Endothelial cell of coronary artery (primary cell): ENCODE measurements at places on chromosomes 13 and 19. TPM values are rescaled to one million over a fixed set of nuclear protein-coding genes. Genes with fewer than 3 reads are reported as not detected.

The HSPB6 gene
- 0.09 and 2.8 TPM in 2 replicates for total RNA-seq

The ZNF549 gene
- total RNA-seq: 3.5 and 4.7 TPM in 2 replicates

The HSPBP1 gene
- 23.2 and 27.4 TPM in 2 replicates for total RNA-seq

The CLDND2 gene
- 0.18 TPM in 1 of 2 replicates, not detected in the other for total RNA-seq

The UBXN6 gene
- 81.5 and 101 TPM in 2 replicates for total RNA-seq

The SHISA7 gene
- total RNA-seq: not detected in 2 replicates

The NOVA2 gene
- 4.7 and 6.0 TPM in 2 replicates for total RNA-seq

The IGSF23 gene
- total RNA-seq: 0.27 and 0.28 TPM in 2 replicates

The FLT1 gene
- 53.7 and 133 TPM in 2 replicates for total RNA-seq

The ACER1 gene
- not detected in 2 replicates for total RNA-seq

The TBXA2R gene
- total RNA-seq: 0.63 and 1.2 TPM in 2 replicates

The TEX26 gene
- total RNA-seq: not detected in 2 replicates

The MYH14 gene
- under 0.01 and 0.09 TPM in 2 replicates for total RNA-seq

The PHLDB3 gene
- 10.2 and 12.3 TPM in 2 replicates for total RNA-seq

The CCNA1 gene
- 39.2 and 75.7 TPM in 2 replicates for total RNA-seq

The NDUFB7 gene
- total RNA-seq: 283 and 352 TPM in 2 replicates

The SGCG gene
- 0.56 TPM in 1 of 2 replicates, not detected in the other for total RNA-seq

The MAMSTR gene
- 0.09 and 0.38 TPM in 2 replicates for total RNA-seq

The FBXL12 gene
- total RNA-seq: 7.4 and 9.3 TPM in 2 replicates

The ZNF331 gene
- 4.0 and 6.0 TPM in 2 replicates for total RNA-seq

The TMEM86B gene
- 0.72 and 1.1 TPM in 2 replicates for total RNA-seq

The RUBCNL gene
- total RNA-seq: not detected in 2 replicates

The FREM2 gene
- under 0.01 TPM in 1 of 2 replicates, not detected in the other for total RNA-seq

The SELENOV gene
- total RNA-seq: not detected in 2 replicates

The ZNF99 gene
- not detected in 2 replicates for total RNA-seq

The LHFPL6 gene
- total RNA-seq: 19.3 and 26.6 TPM in 2 replicates

The TMEM91 gene
- total RNA-seq: 6.3 and 7.1 TPM in 2 replicates

The INAFM1 gene
- total RNA-seq: 0.81 and 1.0 TPM in 2 replicates

The CD209 gene
- total RNA-seq: not detected in 2 replicates

The ZNF560 gene
- under 0.01 and 0.47 TPM in 2 replicates for total RNA-seq

The GZMM gene
- total RNA-seq: not detected in 2 replicates

The CNFN gene
- not detected in 2 replicates for total RNA-seq

The GRK1 gene
- total RNA-seq: not detected in 2 replicates

The GJB2 gene
- not detected in 2 replicates for total RNA-seq

The C2CD4C gene
- total RNA-seq: 0.18 and 0.38 TPM in 2 replicates

The NAPSA gene
- 0.09 TPM in 1 of 2 replicates, not detected in the other for total RNA-seq

The TNFRSF19 gene
- 0.18 and 0.56 TPM in 2 replicates for total RNA-seq

The SIGLEC12 gene
- not detected in 2 replicates for total RNA-seq

The RGL3 gene
- 0.27 and 1.5 TPM in 2 replicates for total RNA-seq

The EFNB2 gene
- 50.2 and 129 TPM in 2 replicates for total RNA-seq

The ETV2 gene
- 0.09 and 0.18 TPM in 2 replicates for total RNA-seq
